GM13977 (cell line): ENCODE measurements at places on chromosomes 1 and 21.

DNA sequence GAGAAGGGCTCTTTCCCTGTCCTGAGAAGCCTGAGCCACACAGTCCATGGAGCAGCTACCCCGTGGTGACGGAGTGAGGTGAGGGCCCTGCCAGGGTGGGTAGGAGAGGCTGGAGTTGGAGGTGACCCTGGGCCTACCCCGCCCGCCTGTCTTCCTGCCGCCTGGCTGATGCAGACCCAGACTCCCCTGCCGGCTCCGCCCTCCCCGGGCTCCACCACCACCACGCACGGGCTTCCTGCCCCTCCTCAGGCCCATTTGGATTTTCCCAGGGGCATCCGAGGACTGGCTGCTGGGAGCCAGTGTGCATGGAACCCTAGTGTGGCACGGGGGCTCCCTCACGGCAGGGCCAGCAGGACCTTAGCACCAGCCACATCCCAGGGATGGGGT, 32.5 kb downstream of the PODN start:
- no peak for DNase-seq

DNA sequence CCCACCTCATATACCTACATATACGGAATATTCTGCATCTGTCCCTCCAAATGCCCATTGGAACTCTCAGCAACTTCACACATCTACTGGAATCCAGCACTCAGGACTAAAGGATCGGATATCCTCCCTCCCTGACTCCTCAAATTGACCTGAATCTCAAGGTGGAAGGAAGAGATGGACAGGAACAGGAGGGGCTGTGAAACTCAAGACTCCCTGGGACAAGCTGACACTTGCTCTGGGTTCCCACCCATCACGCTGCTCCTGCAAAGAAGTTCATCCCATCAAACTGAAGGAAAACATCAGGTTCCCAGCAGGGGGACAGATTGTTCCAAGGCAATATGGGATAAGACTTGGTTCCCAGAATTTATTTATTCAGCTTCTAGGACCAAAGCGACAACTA, 30.3 kb upstream of the TIAM1 start:
- no peak for DNase-seq

DNA sequence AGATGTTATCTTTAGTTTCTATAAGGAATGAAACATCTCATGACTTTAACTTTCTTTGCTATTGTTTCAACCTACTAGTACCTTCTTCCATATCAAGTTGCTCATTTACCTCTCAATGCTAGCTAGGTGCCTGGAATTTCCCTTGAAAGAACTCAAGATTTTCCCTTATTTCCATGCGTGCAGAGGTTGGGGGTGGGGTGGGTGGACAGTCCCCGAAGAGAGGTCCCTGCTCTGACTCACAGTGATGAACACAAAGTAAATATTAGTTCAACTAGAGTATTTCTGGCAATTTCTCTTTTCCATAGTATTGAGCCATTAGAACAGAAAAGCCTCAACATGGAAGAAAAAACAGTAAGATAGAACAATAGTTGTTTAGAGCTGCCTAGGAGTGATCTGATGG, 239.0 kb upstream of the ZP4 start:
- no peak for DNase-seq

DNA sequence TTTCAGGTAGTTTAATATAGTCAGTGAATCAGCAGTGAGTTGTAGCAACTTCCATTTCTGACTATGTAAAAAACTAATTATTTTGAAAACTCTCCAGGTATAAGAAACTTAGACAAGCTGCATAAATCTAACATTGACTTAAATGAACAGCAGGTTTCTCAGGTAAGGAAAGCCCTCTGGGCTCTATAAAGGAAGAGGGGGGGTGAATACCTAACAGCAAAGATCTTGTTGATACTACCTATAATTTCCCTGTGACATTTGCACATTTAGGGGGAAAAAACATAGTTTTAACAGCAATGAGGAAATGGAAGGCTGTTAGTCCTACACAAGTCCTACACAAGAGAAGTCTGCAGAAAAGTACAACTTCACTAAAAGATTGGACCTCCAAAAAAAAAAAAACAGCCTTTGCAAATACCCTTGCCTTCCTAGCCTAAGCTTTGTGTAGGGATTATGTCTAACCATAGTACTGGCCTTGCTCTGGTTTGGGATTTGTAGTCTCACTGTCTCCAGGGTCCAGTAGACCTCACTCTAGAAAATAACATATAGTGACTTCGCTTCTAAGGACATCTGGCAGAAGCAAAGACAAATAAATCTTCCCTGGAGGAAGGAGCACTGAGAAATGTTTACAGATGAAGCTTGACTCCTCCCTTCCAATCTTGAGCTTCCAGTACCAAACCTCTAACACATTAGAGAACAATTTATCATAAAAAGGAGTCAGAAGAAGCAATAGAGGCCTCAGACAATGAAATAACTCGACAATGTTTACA, 459.8 kb downstream of the DSCAM start:
- DNase-seq, result no peak

DNA sequence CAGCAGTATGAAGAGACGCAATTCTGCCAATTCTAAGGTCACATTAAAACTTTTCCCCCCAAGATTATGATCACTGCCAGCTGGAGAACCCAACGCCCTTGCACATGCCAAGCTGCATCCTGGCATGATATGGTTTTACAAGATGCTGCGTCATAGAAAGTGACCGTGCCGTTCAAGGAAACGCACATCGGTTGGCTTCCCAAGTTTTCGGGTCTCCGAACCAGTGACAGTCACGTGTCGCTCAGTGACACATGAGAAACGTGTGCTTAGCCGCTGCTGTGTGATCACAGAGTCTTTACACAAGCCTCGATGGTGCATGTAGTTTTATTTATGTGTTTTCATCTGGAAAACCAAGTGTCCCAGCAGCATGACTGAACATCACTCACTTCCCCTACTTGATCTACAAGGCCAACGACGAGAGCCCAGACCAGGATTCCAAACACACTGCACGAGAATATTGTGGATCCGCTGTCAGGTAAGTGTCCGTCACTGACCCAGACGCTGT, 7.4 kb downstream of the SMIM1 start:
- DNase-seq, result no peak
